ENCODE measurements at places on chromosomes 13 and 19.

- no peak for DNase-seq
Observed at GRCh38 chr13:85693889-85694511, 105.2 kb downstream of the SLITRK6 start.

- no peak for DNase-seq
Observed at GRCh38 chr13:77789376-77789775, 91.9 kb downstream of the SLAIN1 start.

DNA sequence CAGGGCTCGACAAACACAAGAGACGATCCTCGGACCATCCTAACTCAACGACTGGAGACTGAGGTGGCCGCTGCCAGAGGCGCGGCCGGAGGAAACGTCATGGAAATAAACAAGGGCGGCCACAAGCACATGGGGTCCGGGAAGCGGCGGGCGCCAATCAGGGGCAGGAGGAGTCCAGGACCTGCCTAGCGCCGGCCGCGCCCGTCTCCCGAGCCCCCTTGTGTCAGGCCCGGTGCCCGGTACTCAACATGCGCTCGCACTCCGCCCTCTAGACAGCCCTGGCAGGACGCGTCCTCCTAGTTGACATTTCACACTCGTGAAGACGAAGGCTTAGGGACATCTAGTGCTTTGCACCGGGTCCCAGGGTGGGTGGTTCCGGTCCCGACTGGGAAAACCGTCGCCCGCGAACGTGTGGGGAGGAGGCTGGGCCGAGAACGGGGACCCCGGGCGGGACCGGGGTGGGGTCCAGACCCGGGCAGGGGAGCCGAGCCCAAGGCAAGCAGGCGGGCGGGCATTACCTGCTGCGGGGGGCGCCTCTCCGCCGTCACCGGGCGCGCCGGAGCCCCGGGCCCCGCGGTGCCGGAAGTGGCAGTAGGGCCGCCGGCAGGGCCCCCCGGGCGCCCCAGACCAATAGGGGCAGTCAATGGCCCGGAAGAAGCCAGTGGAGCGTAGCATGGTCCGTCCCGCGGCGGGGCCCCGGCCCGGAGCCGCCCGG is 442 bp downstream of the REXO1 start:
- DNase-seq = peak; percentile 58

DNA sequence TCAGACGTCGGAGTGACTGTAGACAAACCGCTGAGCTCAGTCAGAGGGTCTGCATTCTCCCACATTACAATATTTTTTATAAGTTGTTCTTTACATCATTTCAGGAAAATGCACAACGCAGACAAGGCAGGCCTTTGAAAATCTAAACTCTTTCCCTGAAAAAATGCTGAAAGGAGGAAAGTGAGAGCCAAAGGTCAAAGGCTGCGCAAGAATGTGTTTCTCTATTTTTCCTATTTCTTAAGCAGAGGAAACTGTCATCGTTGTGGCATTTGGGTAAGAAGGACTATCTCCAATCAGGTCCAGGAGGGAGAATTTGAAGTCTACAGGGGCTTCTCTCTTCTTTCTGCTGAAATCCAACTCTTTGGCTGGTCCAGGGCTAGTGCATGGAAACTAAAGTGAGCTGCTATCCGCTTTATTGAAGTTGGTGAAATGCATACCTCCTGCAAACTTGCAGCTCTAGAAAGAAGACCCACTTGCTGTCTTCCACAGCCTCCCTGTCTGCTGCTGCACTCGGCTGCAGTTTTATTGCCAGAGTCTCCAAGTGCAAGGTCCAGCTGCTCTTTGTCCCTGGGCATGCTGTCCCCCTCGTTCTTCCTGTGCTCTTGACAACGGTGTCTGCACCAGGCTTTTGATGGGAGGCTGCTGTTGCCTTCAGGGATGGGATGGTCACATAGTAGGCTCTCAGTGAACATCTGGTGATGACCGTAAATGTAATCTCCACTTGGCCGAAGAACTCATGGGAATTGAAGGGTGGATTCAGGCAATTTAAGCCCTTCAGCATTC is 31.2 kb downstream of the ZNF536 start:
- DNase-seq = no peak

DNA sequence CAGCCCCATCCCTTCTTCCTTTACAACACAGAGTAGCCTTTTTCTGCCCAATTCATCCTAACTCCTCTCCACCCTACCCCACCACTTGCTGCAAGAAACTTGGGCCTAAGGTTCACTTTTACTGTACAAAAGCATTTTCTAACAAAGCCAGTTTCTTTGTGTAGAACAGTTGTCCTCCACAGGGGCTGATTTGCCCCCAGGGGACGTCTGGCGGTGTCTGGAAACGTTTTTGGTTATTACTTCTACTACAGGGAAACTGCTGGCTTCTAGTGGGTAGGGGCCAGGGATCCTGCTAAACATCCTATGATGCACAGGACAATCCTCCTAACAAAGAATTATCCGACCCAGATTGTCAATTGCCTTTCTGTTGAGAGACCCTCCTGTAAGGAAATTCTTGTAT is 7.3 kb upstream of the LMO7 start:
- DNase-seq = no peak

Measured in activated CD4-positive, alpha-beta T cell treated with anti-CD3 and anti-CD28 coated beads, Interleukin-10, Interleukin-2, amounts not matched to agents 100 ng/mL and 50 ng/mL, durations not matched to agents 16 hours and 8 hours (primary cell).